D721Med (cell line): ENCODE measurements at places on chromosomes 2 and 18.
A peak's percentile ranks its signal among the peaks of the same experiment; 100 is the strongest.

DNA sequence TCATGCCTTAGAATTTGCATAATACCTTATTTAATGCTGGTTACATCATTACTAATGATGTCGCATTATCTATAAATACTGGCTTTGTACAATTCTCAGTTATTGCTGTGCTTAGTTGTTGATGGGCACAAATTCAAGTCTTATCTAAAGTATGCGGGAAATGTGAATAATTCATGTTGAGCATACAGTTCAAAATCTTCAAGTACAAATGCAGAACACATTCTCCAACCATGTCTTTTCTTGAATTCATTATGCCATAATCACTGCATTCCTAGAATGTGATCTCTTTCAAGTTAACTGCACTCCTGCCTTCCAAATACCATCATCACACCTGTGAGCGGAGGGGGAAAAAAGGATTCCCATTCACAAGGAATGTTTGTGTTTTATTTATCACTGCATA is 337.0 kb downstream of the MBD2 start:
- DNase-seq, result no peak

- no peak for DNase-seq
These were observed 592 bp upstream of the MARS2 start for GRCh38 chr2:197704434-197705120.

- DNase-seq, result no peak
These were observed 302.6 kb downstream of the NUP35 start for GRCh38 chr2:183426825-183427224.

DNA sequence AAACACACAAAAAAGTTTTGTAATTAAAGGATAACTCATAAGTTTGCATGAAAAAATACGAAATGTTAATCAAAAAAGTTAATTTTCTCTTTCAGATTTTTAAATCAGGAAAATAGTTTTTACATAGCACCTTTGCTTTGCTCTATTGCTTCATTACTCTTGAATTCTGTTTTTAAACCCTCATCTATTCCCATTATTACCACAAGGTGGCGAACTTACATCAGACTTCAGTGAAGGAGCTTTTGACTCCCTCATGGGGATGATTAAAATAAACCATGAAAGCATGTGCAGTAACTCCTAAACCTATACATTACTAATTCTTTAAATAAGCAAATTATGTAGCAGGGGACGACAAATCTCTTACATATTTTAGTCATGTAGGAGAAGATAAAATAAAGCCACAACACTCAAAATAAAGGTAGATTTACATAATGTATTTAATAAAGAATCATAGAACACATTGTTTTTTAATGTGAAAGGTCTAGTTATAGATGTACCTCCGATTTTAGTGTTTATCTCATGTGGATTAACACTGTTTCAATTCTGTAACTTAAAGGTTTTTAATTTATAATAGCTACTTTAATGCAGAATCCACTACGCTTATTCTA is 105.2 kb downstream of the NETO1 start:
- peak; percentile 52 for DNase-seq

GRCh38 chr2:152200565-152201465 is 25.3 kb upstream of the STAM2 start:
- no peak for DNase-seq

DNA sequence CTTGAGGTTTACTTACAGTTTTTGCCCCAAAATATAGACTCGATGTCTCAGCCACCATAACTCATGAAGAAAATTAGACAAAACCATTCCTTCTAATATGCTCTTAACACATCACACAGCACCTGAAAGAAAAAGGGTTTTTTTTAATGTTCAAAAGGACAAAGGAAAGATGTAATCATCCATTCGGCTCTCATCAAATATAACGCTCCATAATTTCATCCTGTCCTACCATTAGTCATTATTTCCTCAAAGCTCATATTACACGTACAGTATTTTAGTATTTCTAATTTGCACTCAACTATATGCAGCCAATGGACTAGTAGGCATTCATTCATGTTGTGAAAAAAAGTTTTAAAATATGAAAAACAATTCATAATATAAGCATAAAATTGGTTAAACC is 24.8 kb downstream of the ESCO1 start:
- no peak for DNase-seq

DNA sequence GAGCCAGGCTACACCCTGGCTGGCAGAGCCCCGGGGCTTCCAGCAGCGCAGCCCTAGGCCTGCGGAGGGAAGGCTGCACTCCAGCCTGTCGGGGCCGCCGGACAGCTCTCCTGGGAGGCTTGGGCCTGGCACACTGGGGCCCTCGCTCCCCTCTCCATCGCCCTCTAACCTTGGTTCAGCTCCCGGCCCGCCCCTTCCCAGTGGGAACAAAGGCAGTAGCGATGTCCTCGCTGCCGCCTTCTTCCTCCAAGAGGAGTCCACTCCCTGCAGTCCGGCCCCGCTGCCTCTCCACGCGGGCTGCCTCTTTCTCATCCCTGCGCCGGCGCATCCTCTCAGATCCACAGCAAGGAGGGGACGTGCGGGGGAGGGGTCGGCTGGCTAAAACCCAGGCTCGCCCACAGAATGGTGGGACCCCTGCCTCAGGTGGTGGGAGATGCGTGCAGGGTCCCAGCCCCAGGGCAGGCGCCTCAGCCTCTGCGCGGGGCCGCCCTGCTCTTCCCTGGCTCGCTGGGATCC is 138.1 kb downstream of the TWIST2 start:
- no peak for DNase-seq

- no peak for DNase-seq
These were observed 12.4 kb downstream of the MEX3C start for GRCh38 chr18:51185075-51185474.

GRCh38 chr2:33130544-33130943 is 183.8 kb downstream of the LTBP1 start:
- no peak for DNase-seq

DNA sequence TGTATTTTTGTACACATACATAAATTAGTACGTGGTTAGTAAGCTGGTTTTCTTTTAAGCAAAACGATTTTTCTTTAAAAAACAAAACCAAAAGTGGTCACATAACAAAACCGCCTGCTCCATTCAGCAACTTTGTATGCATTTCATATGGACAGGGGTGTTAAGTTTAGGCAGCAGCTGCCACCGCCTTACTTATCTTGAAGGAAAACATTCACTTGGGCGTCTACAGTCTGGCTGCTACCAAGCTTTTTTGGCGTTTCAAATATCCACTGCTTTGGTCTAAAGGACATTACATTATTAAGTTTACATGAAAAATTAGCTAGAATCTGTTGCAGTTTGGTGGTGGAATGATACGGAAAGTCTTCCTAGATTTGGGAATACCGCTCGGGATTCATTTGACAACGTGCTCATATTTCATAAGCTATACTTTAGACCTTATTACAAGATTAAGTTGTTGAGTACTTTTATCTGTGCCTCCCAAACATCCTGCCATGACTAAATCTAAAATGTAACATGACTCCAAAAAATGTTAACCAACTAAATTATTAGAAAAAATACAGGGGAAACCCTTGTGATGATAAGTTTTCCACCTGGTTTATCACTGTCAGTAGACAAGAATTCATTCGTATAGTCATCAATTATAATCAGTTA is 214.8 kb downstream of the NEDD4L start:
- DNase-seq, result no peak

- DNase-seq, result no peak
These were observed 136.3 kb downstream of the ERBB4 start for GRCh38 chr2:212402316-212402715.

DNA sequence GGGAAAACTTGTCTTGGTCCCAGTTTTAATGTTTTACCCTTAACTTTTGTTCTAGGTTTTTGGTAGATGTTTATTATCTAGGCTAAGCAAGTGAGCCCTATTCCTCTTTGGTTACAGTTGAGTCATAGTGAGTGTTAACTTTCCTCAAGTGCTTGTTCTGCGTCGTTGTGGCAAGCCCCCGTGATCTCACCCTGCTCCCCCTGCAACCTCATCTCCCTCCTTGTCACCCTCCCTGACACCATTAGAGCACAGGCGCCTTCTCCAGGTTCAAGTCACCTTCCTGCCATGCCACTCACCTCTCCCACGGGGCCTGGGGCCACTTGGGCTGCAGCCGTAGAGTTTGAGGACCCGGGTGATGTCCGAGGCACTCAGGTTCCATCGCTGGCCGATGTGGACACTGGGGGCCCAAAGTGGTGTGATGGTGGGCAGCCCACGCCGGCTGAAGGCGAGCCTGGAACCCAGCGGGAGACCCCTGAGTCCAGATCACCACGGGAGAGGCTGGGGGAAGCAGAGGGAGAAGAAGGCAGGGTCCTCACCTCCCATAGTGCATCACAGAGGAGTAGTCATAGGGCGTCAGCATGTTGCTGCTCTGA is 8.7 kb downstream of the ASTL start:
- DNase-seq, result no peak

- no peak for DNase-seq
These were observed 47.1 kb upstream of the UBE2E3 start for GRCh38 chr2:180933332-180933731.

GRCh38 chr2:227848586-227848985 is 22.8 kb upstream of the DAW1 start:
- DNase-seq, result no peak

- DNase-seq, result no peak
These were observed 81.9 kb upstream of the PKDCC start for GRCh38 chr2:41965909-41966295.

DNA sequence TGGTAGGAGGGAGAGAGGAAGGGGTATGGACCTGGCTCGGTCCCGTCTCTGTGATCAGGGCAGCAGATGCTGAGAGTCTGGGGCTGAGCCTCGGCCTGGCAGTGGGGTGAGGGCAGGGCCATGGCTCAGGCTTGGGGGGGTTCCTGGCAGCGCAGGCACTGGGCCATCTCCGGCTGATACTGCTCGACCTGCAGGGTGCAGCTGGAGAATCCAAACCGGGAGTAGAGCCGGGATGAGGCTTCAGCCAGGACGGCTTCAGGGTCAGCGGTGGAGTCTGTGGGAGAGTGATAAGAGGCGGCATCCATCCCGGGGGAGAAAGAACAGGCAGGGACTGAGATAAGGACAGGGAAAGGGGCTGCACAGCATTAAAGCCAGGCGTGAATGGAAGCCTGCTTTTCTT is 7.7 kb downstream of the SLC30A3 start:
- DNase-seq, result no peak

GRCh38 chr2:122001441-122001874 is 246.0 kb downstream of the TSN start:
- no peak for DNase-seq

DNA sequence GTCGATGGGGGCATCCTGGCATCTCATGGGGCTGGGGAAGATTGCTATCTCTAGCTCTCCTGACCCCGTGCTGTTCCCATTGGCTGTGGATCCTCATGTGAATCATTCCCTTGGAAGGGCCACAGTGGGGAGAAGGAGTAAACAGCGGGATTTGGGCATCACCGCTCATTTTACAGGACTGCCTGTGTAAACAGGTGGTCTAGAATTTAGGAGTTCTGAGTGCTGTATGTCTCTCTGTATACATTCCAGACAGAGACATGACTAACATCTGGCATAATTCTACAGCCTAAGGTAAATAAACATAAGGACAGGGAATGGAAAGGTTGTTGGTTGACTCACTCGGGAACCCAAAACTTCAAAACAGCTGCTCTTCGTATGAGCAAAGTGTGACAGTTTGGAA is 92.7 kb downstream of the COPS8 start:
- no peak for DNase-seq

DNA sequence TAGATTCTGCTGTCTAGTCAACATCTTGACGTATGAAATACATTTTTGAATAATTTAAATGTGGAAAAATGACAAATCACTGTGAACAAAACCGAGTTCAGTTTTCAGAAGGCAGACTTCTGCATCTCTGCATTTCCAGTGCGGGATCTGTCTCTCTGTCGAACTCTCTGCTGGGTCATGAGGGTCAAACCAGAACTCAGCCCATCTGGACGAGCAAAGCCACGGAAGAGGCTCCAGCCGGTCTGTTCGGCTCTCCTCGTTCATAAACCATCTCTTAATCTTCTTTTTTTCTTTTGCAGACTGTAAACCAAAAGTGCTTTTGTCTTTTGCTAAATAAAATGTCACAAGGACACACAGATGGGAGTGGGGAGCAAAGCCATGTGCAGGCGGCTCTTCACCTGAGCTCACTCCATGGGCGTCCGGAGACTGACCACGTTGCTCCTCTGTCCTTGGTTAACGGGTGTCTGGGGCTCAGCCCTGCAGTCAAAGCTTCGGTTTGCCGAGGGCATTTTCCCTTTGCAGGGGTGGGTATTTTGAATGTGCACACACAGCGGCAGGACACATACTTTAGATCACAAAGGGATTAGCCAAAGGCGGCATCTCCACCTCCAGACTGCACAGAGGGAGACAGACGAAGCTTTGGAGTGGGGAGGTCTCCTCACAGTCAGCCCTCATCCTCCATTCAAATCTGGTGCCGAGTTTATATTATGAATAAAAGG is 737.9 kb upstream of the SALL3 start:
- no peak for DNase-seq

- DNase-seq, result no peak
These were observed 54.3 kb upstream of the PEX13 start for GRCh38 chr2:60963190-60963589.

GRCh38 chr2:236536727-236537398 is 32.8 kb upstream of the ACKR3 start:
- DNase-seq, result no peak

GRCh38 chr2:214169736-214170135 is 241.1 kb upstream of the VWC2L start:
- no peak for DNase-seq

- DNase-seq, result no peak
These were observed 59.9 kb upstream of the BZW1 start for GRCh38 chr2:200751786-200752185.

DNA sequence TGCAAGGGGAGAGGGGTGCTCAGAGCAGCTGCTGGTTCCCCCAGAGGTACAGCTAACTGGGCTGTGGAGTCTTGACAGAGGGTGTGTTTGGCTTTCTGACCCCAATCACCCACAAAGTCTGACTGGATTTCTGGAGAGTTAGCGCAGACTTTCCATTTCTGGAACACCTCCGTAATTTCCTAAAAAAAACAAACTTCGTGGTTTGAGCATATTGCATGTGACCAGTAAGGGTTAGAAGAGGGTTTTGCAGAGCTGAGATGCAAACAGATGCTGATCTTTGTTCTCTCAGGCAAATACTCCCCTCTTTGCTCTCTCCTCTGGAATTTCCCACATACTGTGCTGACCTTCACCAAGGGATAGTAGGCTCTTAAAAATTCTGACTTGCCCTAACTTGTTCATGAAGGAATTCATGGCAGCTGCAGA is 44.5 kb upstream of the TMEM247 start:
- no peak for DNase-seq

DNA sequence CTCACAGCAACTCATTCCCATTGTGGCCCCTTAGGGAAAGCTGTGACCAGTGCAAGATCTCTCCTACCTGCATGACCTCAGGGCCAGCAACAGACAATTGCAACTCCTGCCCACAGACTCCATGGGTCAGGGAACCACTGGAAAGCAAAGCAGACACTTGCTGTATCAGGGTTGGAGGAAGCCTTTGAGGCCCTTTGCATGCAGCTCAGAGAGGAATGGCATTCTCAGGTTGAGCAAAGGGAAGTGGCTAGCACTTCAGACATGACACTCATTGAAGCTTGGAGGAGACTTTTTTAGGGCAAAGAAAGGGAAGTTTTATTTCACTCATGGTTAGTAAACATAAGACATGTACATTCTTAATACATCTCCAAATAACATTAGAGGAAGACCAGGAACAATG is 22.1 kb downstream of the IL1F10 start:
- no peak for DNase-seq

GRCh38 chr18:22428672-22429071 is 11.0 kb upstream of the CTAGE1 start:
- DNase-seq, result no peak
